Fibroblast of villous mesenchyme (primary cell): ENCODE measurements at places on chromosomes 13 and 19.

- no peak for DNase-seq
These were observed 25.4 kb downstream of the CHST8 start for GRCh38 chr19:33647146-33647545.

DNA sequence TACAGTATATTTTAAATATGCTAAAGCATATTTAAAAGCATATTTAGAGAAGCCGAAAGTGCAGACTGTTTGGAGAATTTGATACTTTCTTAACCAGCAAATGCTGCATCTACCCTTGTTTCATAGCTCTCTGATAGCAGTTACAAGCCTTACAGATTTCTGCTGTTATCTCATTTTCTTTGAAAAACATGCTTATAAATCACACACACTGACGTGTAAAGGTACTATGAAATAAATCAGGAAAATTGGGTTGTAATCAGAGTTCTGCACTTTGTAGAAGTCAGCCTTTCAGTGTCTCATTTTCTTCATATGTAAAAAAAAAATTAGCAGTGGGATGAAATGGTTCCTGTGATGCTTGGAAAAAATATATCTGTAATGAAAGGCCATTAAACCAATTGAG lies 1432.4 kb upstream of the ATXN8OS start:
- no peak for DNase-seq

- no peak for DNase-seq
These were observed 3.7 kb upstream of the MKNK2 start for GRCh38 chr19:2054763-2055162.

GRCh38 chr13:62250501-62251201 lies 835.0 kb upstream of the PCDH20 start:
- DNase-seq: no peak

DNA sequence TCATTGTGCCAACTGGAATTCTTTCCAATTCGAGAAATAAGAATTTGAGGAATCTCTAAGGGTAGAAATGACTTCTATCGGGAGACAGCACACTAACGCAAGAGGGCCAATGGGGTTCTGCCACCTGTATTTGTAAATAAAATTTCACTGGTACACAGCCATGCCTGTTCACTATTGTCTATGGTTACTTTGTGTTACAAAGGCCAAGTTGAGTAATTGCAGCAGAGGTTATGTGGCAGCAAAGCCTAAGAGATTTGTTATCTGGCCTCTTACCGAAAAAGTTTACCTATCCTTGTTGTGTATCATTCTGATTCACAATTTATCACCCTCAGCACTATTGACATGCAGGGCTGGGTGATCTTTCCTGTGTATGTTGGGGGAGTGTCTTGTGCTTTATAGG lies 278.0 kb downstream of the KLF5 start:
- no peak for DNase-seq

GRCh38 chr13:40984668-40985366 lies 34.3 kb downstream of the ELF1 start:
- peak; percentile 56 for DNase-seq

- DNase-seq: no peak
These were observed 437.6 kb downstream of the HS6ST3 start for GRCh38 chr13:96527497-96527896.

DNA sequence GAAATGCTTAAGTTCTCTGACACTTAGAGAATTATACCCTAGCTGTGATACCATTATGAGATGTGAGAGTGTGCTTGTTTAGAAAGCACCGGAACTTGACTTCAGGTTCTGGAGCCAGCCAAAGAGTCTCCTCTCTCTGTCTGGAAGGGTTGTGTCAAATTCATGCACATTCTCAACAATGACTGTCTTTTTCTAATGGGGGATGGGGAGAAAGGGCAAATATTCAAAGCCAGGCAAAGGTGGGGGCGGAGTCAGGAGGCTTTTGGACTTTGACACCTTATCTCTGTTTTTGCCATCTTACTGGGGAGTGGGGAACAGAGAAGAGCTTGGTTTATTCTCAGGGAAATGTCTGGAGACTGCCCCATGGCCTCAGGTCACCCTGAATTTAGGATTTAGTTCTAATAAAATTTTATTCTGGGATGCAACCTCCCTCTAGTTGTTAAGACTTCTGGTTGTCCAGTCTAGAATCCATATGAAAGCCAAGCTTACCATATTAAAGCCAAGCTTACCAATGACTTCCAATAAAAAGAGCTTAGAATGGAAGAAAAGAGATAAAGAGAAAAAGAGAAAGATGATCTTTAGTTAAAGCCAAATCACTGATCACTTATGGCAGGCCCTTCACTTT lies 28.2 kb upstream of the KPNA3 start:
- DNase-seq: no peak

GRCh38 chr13:64884976-64885375 lies 2345.2 kb downstream of the PCDH9 start:
- DNase-seq: no peak

DNA sequence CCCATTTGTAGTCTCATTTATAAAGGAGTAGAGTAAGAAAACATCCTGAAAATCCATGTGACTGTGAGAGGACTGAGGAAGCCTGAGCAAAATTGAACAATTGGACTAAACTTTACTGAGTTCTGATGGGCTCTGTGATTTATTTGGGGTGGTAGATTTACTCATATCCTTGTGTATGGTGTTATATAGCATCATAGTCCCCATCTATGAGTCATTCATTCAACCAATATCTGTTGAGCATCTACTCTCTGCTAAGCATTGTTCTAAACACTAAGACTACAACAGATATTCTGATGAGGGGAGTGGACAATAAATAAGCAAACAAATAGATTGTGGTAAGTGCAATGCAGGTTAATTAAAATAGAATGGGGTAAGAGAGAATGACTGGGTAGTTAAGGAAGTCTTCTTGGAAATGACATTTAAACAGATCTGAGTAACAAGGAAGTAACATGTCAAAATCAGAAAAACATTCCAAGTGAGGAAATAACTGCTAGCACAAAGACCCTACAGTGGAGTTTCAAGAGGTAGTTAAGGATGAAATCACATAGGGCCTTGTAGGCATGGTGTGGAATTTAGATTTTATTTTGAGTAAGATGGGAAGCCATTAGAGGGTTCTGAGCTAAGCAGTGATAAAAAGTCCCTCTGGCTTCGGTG lies 36.3 kb upstream of the MLNR start:
- DNase-seq: no peak

DNA sequence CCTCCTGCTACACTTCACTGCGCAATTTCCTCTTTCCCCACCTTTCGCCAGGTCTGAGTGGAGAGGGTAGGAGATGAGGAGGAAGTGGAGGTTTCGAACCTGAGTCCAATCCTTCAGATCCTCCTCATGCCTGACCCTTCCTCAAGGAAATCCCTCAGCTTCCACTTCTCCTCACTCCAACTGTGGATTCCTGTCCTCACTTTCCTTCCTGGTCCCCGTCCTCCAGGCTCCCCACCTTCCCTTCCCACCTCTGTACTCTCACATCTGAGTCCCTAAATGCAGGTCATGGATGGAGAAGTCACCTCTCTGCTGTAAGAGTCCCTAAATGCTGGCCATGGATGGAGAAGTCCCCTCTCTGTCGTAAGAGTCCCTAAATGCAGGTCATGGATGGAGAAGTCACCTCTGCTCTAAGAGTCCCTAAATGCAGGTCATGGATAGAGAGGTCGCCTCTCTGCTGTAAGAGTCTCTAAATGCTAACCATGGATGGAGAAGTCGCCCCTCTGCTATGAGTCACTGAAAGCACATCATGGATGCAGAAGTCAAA lies 3.1 kb downstream of the TMEM86B start:
- no peak for DNase-seq

- peak; percentile 1 for DNase-seq
These were observed 869.5 kb upstream of the PCDH9 start for GRCh38 chr13:68099631-68100030.

- DNase-seq: peak; percentile 37
These were observed 991.6 kb upstream of the SLC10A2 start for GRCh38 chr13:104057861-104058260.

DNA sequence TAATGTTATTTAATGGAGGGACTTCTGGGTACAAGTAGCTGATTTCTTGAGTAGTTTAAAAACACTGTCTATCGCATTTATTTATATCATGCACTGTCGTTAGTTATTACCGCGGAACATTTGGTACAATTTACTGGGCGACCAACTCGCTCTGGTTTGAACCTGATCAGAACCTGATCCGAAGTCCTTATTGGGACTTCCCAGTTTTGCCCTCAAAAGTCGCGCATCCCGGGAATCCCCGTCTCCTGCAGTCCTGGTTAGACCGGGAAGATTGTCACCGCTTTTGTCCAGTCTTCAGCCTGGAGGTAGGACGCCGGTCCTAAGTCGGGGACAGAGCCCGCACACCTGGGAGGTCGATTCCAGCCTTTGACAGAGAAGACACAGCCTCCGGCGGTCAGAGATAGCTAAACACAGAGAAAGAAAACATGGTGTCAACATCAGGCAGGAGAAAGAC lies 694 bp downstream of the CLN5 start:
- peak; percentile 25 for DNase-seq

GRCh38 chr19:12527034-12527836 lies 24.0 kb downstream of the ZNF564 start:
- peak; percentile 51 for DNase-seq

- DNase-seq: no peak
These were observed 105.4 kb downstream of the URI1 start for GRCh38 chr19:30047432-30047831.

DNA sequence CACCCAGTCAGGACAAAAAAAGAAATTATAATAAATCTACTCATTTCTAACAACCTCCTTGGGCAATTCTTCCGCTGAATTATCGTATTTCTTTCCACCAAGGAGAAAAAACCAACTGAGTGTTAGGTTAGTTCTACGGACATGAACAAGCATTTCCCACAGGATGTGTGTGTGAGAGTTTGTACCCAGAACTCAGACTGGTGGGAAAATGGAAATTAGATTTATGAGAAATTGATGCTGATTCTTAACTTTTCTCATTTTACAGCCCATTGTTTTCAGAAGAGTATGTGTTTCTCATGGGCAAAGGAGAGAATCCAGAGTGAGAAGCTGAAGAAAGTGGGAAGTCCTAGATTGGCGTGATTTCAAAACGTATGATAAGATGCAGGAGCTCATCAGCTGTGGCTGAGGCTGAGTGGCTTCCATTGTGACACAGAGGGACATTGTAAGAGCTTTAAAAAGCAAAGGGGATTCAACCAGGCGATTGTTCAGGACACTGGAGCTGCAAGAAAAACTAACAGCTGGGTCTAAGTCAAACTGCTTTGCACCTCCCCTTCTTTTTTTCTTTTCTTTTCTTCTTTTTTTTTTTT lies 184.7 kb upstream of the ARGLU1 start:
- DNase-seq: no peak

DNA sequence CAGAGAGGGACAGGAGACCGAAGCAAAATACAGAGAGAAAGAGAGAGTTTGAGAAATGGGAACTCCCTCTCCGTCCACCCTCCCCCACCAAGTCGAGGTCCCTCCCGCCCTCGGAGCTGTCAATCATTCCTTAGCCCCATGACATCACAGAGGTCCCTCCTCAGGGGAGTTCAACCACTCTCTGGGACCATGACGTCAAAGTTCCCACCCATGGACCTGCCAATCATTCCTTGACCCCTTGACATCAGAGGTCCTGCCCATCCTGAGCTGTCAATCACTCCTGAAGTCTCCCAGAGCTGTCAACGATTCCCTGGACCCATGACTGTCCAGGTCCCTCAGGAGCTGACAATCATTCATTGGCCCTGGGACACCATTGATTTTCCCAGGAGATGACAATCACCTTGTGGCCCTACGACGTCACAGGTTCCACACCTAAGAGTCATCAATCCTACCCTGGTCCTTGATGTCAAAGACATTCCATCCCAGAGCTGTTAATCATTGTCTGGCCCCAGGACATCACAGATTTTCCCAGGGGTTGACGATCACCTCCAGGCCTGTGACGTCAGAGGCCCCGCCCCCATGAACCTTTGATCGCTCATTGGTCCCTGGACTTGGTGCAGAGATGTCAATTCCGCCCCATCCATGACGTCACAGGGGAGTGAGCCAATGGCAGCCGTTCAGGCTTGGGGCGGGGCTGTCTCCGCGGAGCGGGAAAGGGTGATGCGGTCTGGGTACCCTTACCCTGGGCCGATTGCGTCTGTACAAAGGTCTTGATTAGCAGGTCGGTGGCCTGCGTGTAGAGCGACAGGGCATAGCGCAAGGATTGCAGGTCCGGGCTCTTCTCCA lies 61.7 kb downstream of the COLGALT1 start:
- DNase-seq: peak; percentile 4

- no peak for DNase-seq
These were observed 1104.9 kb upstream of the SLC10A2 start for GRCh38 chr13:104170980-104171555.

- peak; percentile 20 for DNase-seq
These were observed 8.5 kb upstream of the SLC25A15 start for GRCh38 chr13:40780822-40781401.

DNA sequence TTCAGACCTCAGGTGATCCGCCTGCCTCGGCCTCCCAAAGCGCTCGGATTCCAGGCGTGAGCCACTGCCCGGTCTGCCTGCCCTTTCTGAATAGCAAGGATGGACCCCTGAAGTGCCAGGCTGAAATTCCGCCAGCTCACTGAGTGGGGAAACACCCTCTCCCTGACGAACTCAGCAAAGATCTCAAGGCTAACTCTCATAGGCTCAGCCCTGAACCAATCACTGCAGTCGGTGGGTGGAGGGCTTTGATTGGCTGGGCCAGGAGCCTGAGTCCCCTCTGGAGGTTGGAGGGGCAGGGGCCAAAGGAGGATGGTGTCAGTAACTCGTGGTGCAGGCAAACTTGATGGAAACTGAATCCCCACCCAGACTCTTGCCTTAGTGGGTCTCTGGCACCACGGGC lies 11.2 kb upstream of the COMP start:
- no peak for DNase-seq

DNA sequence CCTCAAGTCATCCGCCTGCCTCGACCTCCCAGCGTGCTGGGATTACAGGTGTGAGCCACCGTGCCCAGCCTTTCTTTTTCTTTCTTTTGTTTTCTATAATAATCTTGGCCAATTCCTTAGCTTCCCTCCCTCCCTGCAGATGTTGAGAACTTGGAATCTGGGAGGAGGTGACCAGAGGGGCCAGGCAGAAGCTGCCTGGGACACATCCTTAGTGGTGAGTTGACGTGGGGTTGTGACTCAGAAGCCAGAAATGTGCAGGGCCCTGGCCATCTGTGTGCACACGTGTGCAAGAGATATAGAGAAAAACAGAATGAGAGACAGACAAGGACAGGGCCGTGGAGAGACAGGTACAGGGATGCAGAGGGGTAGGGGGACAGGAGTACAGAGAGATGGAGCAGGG lies 154.3 kb downstream of the SIPA1L3 start:
- peak; percentile 87 for DNase-seq

DNA sequence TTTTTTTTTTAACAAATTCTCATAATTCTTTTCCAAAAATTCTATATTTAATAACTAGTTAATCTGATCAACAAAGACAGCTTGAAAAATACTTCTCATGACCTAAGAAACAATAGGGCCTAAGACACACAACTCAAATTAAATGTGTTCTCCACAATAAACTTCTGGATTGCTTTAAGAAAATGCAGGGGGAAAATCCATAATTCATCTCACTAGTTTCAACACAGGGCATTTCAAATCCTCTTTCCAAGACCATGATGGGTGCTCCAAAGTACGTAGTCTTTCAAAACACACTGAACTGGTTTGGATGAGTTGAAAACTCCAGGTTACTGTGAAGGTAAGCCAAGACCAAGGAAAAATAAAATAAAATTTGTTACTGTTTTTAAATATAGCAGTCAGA lies 62.6 kb downstream of the DCLK1 start:
- no peak for DNase-seq

GRCh38 chr13:73372666-73373627 lies 314.1 kb downstream of the KLF5 start:
- no peak for DNase-seq

- no peak for DNase-seq
These were observed 1491.2 kb upstream of the PCDH20 start for GRCh38 chr13:62906896-62907295.
